ENCODE measurements at places on chromosomes 7 and 10.

DNA sequence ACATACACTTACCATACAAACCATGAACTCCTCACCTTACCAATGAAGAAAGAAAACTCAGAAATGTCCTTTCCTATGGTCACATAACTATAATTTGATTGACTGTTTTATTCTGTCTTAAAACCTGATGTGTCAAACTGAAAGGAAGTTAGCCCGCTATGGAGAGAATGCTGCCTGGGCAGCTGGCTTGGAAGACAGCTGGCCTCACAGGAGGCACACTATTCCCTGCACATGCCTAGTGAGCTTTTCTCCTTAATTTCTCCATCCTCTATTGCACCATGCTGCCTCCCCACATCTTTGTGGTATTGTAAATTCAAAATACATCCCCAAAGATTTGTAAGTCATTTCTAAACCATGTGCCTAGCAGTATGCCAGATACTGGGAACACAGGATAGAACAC, 163.3 kb downstream of the STK31 start:
- no peak for DNase-seq

- no peak for DNase-seq
Observed at GRCh38 chr10:123392182-123392963, 238.2 kb downstream of the BUB3 start.

DNA sequence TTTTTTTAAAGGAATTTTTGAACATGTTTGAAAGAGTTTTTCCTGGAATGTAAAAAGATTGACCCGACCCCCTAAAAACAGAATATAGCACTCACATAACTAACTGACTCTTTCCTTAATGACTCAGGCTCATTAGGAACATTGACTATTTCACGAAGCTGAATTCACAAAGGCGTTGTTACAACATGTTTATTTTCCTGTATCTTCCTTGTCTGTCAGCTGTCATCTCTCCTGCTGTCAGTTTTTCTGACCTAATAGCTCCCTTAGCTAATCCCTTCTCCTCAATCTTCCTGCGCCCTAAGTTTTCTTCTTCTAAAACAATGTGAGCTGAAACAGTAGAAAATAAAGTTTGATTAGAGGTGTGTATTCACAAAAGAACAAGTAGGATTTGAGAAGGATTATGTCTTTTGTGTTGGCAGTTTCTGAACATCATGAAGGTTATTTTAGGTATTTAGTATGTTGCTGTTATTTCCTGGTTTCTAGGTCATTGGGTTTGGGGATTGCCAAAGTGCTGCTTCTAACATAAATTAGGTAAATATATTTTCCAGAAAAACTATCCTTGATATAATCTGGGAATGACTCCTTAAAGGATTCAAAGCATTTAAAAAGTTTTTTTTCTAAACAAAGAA, 4.6 kb upstream of the MDFIC start:
- DNase-seq, result no peak

DNA sequence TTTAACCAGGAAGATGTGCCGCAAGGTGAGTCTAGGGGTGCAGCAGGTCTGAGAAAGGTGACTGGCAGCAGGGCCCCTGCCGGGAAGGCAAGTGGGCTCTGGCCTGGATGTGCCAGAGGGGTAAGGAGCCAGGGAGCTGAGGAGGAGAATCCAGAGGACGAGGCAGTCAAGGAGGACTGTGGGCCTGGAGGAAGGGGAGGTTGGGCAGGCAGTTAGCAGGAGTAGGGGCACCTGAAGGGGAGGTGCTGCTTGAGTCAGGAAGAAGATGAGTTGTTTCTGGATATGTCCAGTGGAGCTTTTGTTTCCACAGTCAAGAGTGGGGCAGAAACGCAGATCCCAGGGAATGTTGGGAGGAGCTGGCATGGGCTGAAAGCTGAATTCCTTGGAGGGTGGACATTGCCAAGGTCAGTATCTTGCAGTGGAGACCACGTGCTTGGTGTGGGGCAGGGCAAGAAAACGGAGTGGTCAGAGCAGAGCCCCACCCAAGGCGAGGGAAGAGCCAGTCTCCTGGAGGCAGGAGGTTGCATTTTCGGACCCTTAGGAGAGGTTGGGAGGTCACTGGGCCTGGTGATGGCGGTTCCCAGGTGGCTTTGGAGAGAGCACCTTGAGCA, 34.0 kb downstream of the MINDY4 start:
- no peak for DNase-seq

DNA sequence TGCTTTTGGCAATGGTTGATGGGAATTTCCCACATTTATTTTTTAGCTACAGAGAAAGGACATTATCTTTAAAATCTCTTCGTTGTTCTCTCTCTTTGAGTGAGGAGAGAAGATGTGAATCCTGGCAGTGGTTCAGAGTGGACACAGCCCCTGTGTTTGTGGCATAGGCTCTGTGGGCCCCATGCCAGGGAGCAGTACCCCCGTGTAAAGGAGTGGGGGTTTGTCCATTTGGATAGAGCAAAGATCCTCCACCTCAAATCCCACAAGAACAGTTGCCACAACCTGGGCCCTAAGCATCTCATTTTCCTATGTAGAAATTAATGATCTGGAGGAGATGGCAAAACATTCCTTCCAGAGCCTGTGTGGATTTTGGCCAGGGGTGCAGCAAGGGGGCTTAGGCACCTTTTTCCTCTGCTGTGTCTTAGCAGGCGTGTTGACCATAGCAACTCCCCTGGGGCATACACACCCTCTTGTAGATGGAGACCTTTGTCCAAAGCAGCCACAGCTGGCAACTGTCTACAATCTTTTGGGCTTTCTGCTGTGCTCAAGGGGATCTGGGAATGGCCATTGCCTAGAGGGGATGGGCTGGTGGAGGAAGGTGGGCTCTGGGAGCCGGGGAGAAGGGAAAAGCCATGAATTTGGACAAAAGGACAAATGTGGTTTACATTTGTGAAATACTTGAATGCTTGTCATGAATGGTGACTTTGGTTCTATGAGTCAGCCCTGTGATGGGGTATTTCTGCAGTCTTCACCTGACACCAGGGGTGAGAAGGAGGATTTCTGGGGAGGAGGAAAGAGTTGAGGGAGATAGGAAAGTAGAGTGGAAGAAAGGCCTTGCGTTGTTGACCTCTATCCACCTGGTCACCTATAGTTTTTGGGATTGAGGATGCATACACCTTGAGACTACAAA, 92.0 kb downstream of the TCF7L2 start:
- DNase-seq, result no peak

- DNase-seq, result no peak
Observed at GRCh38 chr7:137886746-137887145, 40.0 kb upstream of the DGKI start.

- no peak for DNase-seq
Observed at GRCh38 chr7:522071-522950, 2.7 kb upstream of the PDGFA start.

DNA sequence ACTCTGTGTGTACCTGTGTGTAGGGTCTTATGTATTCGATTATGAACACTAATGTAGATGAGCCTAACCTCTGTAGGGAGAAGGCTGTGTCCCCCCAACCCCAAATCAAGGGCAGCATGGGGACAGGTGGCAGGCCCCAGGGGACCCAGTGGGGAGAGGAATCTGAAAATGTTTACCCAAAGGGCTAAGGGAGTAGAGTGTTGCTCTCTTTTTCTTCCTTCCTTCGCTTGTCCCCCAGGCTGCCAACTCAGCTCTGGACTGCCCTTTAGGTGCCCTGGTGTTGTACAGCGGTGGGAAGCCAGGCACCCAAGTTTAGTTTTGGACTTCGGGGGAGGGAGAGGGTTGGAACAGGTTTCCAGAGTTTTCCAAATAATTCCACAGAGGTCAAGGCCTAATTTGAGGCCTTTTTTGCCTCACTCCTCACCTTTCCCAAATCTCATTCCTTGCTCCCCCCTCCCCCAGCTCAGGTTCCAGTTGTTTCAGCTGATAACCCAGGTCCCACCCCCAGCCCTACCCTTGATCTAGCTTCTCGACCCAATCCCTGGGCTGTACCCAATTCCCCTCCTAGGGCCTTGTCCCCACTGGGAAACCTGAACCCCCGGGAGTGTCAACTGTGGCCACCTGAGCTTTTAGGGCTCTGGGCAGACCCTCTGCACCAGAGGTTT, 9.1 kb upstream of the PAX2 start:
- DNase-seq, result no peak

- no peak for DNase-seq
Observed at GRCh38 chr10:92756201-92757065, 66.7 kb downstream of the HHEX start.

GRCh38 chr7:84159435-84159834, 35.2 kb downstream of the SEMA3A start:
- DNase-seq, result no peak

DNA sequence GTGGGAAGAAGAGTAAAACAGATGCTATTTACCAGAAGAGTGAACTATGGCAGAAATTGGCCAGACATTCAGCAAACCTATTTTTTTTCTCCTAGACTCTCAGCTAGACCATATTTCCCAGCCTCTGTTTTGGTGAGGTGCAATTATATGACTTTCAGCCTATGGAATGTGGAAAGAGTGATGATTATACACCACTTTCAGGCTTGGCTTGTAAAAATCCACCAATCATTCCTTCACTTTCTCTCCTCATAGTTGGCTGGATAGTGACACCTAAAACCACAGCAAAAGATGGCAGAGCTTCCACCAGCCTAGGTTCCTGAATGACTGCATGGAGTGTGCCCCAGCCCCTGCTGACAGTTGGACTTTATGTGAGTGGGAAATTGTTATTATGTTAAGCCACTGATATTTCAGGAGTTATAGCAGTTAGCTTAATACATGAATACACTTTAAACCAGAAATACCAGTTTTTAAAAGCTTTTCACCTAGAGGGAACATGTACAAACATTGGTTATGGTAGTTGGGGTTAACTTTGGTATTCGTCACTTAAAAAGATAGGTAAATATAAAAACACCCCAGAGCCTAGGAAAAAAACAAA, 19.1 kb upstream of the TNKS2 start:
- DNase-seq, result no peak

DNA sequence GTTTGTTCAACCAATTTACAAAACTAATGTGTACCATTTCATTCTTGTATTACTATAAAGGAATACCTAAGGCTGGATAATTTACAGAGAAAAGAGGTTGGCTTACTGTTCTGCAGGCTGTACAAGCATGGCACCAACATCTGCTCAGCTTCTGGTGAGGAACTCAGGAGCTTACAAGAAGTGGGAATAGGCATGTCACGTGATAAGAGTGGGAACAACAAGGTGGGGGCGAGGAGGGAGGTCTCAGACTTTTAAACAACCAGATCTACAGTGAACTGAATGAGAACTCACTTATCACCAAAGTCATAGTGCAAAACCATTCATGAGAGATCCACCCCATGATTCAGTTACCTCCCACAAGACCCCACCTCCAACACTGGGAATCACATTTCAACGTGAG, 1178.0 kb downstream of the REEP3 start:
- DNase-seq, result no peak

- no peak for DNase-seq
Observed at GRCh38 chr7:71612911-71613310, 481.0 kb downstream of the GALNT17 start.

GRCh38 chr10:28922127-28922526, 244.8 kb downstream of the BAMBI start:
- DNase-seq, result no peak

DNA sequence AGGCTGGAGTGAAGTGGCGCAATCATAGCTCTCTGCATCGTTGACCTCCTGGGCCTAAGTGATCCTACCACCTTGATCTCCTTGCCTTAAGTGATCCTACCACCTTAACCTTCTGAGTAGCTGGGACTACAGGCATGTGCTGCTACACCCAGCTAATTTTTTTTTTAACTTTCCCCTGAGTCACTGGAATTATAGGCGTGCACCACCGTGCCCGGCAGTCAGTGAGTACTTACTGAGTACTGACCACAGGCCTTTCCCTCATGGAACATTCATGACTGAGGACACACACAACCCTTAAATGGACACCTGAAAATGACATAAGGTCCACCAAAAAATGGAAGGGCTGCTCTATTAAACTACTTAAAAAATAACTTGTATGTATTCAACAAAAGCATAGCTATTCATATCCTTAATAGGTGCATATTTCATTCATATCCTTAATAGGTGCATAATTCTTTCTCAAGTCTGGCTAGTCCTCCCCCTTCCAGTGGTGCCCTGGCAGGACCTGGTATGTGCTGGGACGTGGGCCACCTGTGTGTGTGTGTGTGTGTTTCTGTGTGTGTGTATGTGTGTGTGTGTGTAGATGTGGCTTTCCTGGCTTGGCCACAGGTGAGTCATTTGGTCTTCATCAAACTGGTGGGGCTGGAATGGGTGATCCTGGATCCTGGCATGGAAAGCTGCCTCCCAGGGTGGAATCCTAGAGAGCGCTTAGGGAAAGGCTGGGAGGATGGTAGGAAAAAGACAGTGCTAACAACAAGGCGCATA, 3.5 kb downstream of the FAM180A start:
- no peak for DNase-seq

- DNase-seq, result no peak
Observed at GRCh38 chr10:84563868-84564267, 235.5 kb downstream of the CCSER2 start.

GRCh38 chr10:96612055-96612830, 25.4 kb upstream of the TM9SF3 start:
- DNase-seq, result no peak
